ENCODE measurements at places on chromosomes 13 and 19. TPM values are rescaled to one million over a fixed set of nuclear protein-coding genes. Genes with fewer than 3 reads are reported as not detected.
A peak's percentile ranks its signal among the peaks of the same experiment; 100 is the strongest.

Gene ZNF433
- 2.4 TPM for total RNA-seq

Gene MTRF1
- 7.1 TPM for total RNA-seq

Gene HPN
- total RNA-seq, result 486 TPM

Gene EBI3
- total RNA-seq, result 3.5 TPM

Gene SOX21
- total RNA-seq, result not detected

Gene KLK5
- not detected for total RNA-seq

Gene NLRP4
- total RNA-seq, result not detected

Gene SLC25A41
- 0.60 TPM for total RNA-seq

Gene LRG1
- 566 TPM for total RNA-seq

Gene CEACAM5
- not detected for total RNA-seq

Gene RNF113B
- not detected for total RNA-seq

DNA sequence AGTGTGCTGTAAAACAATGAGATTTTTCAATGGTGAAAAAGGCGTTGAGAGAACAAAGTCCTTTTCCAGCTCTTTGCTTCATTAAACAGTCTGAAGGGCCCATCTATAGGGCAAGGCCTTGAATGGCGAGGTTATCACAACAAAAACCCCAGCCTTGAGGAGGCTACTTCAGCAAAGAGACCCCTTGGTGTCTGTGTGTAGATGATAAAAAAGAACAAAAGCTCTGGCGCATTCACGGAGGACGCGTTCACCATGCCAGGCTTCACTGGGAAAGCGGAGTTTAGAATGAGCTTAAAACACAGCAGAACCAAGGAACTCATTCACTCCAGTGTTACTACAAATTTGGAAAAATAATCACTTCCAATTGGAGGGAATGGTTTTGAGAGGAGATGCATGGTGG is 530.0 kb upstream of the ARGLU1 start:
- H3K4me3 ChIP-seq, result no peak overlapping the region
- H3K27ac ChIP-seq, result no peak overlapping the region

- peaks cover 5% of the 10 kb centered on the region for H3K4me1 ChIP-seq
- no peak overlapping the region for H3K27ac ChIP-seq
- H3K27me3 ChIP-seq, result no peaks in the 10 kb centered on the region
- DNase-seq, result no peak
These were observed 172.2 kb downstream of the COL4A1 start for GRCh38 chr13:110134801-110135200.

- H3K4me1 ChIP-seq, result peaks cover 14% of the 10 kb centered on the region
- no peaks in the 10 kb centered on the region for H3K27me3 ChIP-seq
- H3K27ac ChIP-seq, result no peak overlapping the region
- no peak overlapping the region for H3K4me3 ChIP-seq
- DNase-seq, result no peak
These were observed 3.6 kb downstream of the LENG8 start for GRCh38 chr19:54452626-54453025.

DNA sequence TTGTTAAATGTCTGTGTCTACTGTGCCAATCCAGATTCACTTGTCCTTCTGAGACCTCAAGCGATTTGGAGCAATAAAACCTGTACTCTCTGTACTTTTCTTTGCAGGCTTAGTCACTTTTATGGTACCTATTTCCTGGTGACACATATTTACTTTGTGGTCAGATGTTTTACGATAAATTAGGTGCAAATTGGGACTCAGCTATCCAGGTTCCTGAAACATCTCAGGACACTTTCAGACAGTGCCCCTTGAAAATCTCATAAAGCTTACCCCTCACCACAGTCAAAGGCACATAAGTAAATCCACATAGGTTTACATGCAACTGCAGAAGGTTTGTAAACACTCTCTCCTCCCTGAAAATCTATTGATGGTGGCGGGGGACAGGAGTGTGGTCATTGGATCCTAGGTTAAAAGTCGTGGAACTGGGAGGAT is 438.8 kb downstream of the EFNB2 start:
- H3K4me3 ChIP-seq, result no peak overlapping the region
- no peaks in the 10 kb centered on the region for H3K36me3 ChIP-seq
- no peaks in the 10 kb centered on the region for H3K4me1 ChIP-seq
- H3K27ac ChIP-seq, result no peak overlapping the region

- no peak overlapping the region for H3K27ac ChIP-seq
- no peaks in the 10 kb centered on the region for H3K36me3 ChIP-seq
- no peaks in the 10 kb centered on the region for H3K4me1 ChIP-seq
- H3K4me3 ChIP-seq, result no peak overlapping the region
- H3K27me3 ChIP-seq, result no peaks in the 10 kb centered on the region
These were observed 462.2 kb downstream of the TSHZ3 start for GRCh38 chr19:30887042-30887441.

GRCh38 chr13:95571941-95572340 is 19.4 kb downstream of the CLDN10 start:
- no peaks in the 10 kb centered on the region for H3K4me1 ChIP-seq
- DNase-seq, result no peak

DNA sequence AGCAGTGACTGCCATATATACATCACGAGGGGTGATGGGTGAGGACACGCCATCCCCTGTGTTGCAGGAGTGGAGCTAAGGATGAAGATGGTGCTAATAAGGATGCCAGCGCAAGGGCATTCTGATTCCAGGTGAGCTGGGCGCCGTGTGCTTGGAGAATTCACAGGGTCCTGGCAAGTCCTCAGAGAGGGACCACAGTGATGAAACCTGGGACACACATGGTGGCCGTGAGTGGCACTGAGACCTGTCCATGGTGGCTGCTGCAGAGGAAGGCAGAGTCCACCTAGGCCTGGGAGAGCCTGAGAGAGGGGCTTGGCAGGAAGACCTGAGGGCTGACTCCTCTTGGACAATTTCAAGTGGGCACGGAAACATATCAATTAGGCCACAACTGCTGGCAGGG is 65.2 kb downstream of the RFX2 start:
- H3K27me3 ChIP-seq, result no peaks in the 10 kb centered on the region
- no peak overlapping the region for H3K27ac ChIP-seq
- no peaks in the 10 kb centered on the region for H3K36me3 ChIP-seq
- DNase-seq, result no peak
- H3K4me3 ChIP-seq, result no peak overlapping the region
- no peaks in the 10 kb centered on the region for H3K4me1 ChIP-seq

- no peak overlapping the region for H3K27ac ChIP-seq
- no peaks in the 10 kb centered on the region for H3K27me3 ChIP-seq
- no peaks in the 10 kb centered on the region for H3K36me3 ChIP-seq
- H3K4me1 ChIP-seq, result no peaks in the 10 kb centered on the region
- no peak for DNase-seq
These were observed 392.7 kb upstream of the HTR2A start for GRCh38 chr13:47289567-47289966.

- no peaks in the 10 kb centered on the region for H3K4me1 ChIP-seq
- H3K4me3 ChIP-seq, result no peak within 1 kb of the TSS
- no peak for DNase-seq
- H3K27me3 ChIP-seq, result no peaks in the 10 kb centered on the region
- H3K27ac ChIP-seq, result no peak within 1 kb of the TSS
These were observed at the start of gene TDRD12 for GRCh38 chr19:32719611-32720059. Gene TDRD12, plus strand, starts transcription at chr19:32719767. Its CDS starts 306 bp downstream, at chr19:32720073.

DNA sequence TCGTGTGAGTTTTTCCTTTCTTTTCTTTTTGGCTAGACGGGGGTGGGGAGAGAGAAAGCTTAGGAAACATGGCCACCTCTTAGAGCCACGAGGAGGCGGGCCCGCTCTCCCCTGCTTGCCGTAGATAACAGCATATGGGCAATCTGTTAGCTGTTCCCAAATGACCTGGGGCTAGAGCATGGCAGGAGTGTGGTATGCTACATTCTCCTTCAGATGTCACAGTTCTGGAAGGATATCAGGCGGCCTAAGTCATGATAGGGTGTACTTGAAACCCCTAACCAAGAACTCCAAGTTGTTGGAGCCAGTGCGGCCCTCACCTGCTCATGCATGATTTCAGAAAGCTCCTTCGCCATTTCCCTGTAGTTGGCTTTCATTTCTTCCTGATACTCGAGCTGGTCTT is 44.3 kb upstream of the SLC15A1 start:
- no peaks in the 10 kb centered on the region for H3K36me3 ChIP-seq
- no peaks in the 10 kb centered on the region for H3K27me3 ChIP-seq
- H3K4me3 ChIP-seq, result no peak overlapping the region
- H3K4me1 ChIP-seq, result no peaks in the 10 kb centered on the region
- no peak for DNase-seq
- H3K27ac ChIP-seq, result no peak overlapping the region

GRCh38 chr13:60080850-60081249 is 82.9 kb downstream of the DIAPH3 start:
- H3K4me1 ChIP-seq, result no peaks in the 10 kb centered on the region
- no peak overlapping the region for H3K4me3 ChIP-seq
- no peak for DNase-seq
- no peaks in the 10 kb centered on the region for H3K36me3 ChIP-seq

DNA sequence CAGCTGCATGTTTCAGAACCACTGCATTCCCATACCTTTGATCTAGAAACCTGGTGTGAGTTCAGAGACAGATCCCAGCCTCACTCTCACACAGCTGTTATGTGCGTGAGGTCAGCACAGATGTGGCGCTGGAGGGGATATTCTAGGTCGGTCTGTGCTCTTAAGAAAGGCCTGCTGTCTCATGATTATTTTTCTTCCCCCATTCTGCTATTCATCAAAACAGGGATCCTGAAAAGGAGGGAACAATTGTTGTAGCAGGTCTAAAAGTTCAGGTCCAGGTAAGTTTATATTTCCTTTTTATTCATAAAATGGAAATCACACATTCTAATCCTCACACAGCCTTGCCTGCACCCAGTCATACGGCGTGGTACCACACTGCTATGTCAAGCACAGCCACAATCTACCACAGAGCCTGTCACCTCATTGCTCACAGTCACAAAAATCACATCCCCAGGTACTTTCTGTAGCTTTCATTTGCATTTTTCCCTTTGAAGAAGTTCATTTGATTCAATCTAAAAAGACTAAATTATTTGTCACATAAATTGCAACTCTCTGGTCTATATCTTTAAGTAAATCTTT is 867 bp downstream of the ZNF546 start:
- no peak for DNase-seq
- H3K4me3 ChIP-seq, result peak overlapping the region; percentile 83
- no peaks in the 10 kb centered on the region for H3K36me3 ChIP-seq
- peaks cover 14% of the 10 kb centered on the region for H3K4me1 ChIP-seq
- H3K27me3 ChIP-seq, result no peaks in the 10 kb centered on the region
- peak overlapping the region; percentile 57 for H3K27ac ChIP-seq

GRCh38 chr19:38913958-38914357 is 2.0 kb upstream of the CCER2 start:
- no peak overlapping the region for H3K4me3 ChIP-seq
- H3K4me1 ChIP-seq, result no peaks in the 10 kb centered on the region
- H3K36me3 ChIP-seq, result no peaks in the 10 kb centered on the region
- H3K27ac ChIP-seq, result no peak overlapping the region
- no peaks in the 10 kb centered on the region for H3K27me3 ChIP-seq

GRCh38 chr13:105159841-105160240 is 1375.6 kb downstream of the EFNB2 start:
- H3K27me3 ChIP-seq, result no peaks in the 10 kb centered on the region
- H3K4me3 ChIP-seq, result no peak overlapping the region
- DNase-seq, result no peak
- H3K36me3 ChIP-seq, result no peaks in the 10 kb centered on the region
- H3K27ac ChIP-seq, result no peak overlapping the region

GRCh38 chr13:31947105-31947504 is 84.5 kb upstream of the FRY start:
- no peaks in the 10 kb centered on the region for H3K36me3 ChIP-seq
- H3K27me3 ChIP-seq, result no peaks in the 10 kb centered on the region
- H3K4me1 ChIP-seq, result no peaks in the 10 kb centered on the region
- DNase-seq, result no peak
- no peak overlapping the region for H3K4me3 ChIP-seq

GRCh38 chr13:88676016-88676415 is 1004.8 kb downstream of the SLITRK5 start:
- DNase-seq, result no peak
- no peaks in the 10 kb centered on the region for H3K4me1 ChIP-seq
- H3K27me3 ChIP-seq, result no peaks in the 10 kb centered on the region
- H3K4me3 ChIP-seq, result no peak overlapping the region
- H3K36me3 ChIP-seq, result no peaks in the 10 kb centered on the region
- no peak overlapping the region for H3K27ac ChIP-seq

Measured in right lobe of liver (tissue), 6 donors.